ENCODE measurements at places on chromosomes 4 and X.
A peak's percentile ranks its signal among the peaks of the same experiment; 100 is the strongest.

DNA sequence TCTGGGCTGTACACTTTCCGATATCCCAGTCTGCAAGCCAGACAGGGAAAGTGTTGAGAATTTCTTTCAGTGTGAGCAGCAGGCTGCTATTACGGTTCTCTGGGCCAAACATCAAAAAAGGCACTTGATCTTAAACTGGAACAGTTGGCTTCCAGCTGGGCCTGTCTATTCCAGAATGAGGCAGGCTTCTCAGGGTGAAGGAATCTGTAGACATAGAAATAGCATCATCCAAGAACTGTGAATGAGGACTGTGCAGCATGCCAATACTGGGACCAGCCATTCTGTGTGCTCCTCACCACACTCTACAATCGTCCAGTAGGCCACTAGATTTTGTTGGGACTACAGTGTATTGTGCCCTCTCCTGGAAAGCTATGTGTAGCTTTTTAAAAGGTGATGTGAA is 31.1 kb downstream of the ART3 start:
- no peak for DNase-seq

- DNase-seq: no peak
Observed at GRCh38 chr4:39714166-39714565, 16.2 kb downstream of the UBE2K start.

DNA sequence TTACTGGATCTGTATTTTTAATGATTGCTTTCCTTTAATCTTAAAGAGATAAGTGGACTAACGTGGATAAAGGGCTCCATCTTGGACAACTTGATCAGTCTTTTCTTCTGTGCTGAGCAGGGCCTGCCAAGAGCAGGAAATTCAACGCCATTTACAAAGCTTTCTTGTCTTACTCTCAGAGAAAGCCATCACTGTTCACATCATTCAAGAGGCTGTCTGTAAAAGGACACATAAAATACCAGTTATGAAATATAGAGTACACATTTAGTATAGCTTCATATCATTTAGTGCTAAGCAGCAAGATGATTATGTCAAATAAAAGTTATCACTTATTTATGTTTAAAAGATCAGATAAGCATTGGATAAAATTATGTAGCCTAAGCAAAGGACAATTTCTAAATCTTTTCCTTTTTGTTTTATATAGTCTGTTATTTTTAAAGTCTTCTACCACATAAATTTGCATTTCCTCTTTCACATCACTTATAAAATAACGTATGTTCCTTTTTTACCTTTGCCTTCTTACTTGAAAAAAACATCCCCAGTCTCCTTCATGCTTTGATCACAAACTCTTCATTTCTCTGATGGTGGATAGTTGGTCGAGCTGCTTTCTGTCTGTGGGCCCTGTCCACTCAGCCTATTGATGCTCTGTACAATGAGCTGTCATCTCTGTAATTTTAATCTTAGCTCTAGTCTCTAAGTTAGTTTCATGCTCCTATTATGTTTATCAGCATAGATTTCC is 2.1 kb upstream of the CCNG2 start:
- no peak for DNase-seq

GRCh38 chrX:34877436-34877835 is 65.2 kb upstream of the FAM47B start:
- peak; percentile 11 for DNase-seq

- no peak for DNase-seq
Observed at GRCh38 chr4:56745042-56745441, 63.9 kb upstream of the HOPX start.

- peak; percentile 91 for DNase-seq
Observed at GRCh38 chr4:84582302-84582987, 482 bp upstream of the CDS1 start.

DNA sequence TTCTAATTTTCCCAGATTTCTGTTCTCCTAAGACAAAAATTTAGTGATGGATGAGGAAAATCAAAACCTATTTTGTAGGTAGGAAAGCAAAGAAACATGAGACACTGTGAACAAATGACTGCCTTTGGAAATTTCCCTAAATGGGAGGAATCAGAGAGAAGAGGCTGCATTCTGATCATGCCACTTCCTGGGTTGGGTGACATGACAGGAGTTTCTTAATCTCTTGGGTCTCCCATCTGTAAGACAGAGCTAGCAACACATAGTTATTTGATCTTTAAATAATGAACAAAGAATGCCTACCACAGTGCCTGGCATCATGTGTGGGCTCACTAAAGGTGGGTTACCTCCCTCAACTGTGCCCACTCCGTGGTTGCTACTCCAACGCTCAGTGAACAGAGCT is 57.1 kb downstream of the CCDC149 start:
- no peak for DNase-seq

- DNase-seq: no peak
Observed at GRCh38 chrX:23662853-23663252, 4.4 kb upstream of the PRDX4 start.

GRCh38 chr4:150209140-150209829 is 131.0 kb downstream of the DCLK2 start:
- peak; percentile 82 for DNase-seq

GRCh38 chr4:25884031-25884782 is 21.4 kb upstream of the SEL1L3 start:
- DNase-seq: peak; percentile 19

GRCh38 chr4:128682942-128683666 is 126.4 kb upstream of the JADE1 start:
- DNase-seq: no peak

DNA sequence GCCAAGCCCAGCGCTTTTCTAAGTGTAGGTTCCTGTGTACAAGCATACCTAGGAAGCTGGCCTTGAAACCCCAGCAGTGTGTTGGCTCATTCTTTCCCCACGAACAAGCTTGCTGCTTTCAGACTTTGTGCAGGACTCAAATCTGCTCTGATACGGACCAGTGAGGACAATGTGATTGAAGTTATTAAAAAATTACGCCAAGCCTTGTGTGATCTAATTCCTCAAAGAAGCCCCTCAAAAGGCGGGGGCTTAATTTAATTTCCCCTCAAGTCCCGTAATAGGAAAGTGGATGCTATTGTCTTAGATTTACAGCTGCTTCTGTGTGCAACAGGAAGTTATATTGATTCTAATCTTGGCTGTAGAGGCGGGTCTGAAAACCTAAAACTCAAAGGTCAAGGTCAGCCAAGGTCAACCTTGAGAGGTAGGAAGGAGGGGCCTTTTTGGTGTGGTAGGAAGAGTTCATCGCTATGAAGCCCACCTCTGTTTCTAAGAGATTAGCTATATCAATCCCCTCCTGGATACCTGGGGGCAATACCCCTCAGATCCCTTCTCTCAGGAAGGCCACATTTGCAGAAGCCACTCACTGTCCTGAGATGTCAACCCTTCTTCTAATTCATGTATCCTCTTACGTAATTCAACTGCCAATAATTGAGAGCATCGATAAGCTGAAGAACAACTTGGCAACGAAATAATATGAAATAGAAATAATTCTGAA is 45.1 kb downstream of the TBC1D9 start:
- no peak for DNase-seq

GRCh38 chr4:110198435-110199416 is at the start of gene ELOVL6:
TSS of gene ELOVL6 (minus strand) at chr4:110198615. CDS start at chr4:110198335, 280 bp downstream.
- DNase-seq: peak; percentile 86

DNA sequence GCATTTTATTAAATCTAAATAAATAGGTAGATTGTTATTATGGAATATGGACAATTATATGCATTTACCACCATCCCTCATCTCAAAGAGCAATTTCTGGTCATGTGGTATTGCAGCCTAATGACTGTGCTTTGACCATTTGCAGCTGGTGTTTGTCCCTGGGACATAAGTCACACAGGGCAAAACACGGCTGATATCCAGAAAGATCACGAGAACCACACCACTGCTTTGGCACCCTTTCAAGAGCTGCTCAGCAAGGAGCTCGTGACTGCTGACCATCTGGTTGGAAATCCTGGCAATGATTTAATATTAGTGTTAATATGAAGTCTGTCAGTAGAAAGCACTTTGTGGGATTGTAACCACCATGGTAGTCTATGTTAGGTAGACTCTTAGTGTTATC is 545.0 kb downstream of the GBA3 start:
- no peak for DNase-seq

DNA sequence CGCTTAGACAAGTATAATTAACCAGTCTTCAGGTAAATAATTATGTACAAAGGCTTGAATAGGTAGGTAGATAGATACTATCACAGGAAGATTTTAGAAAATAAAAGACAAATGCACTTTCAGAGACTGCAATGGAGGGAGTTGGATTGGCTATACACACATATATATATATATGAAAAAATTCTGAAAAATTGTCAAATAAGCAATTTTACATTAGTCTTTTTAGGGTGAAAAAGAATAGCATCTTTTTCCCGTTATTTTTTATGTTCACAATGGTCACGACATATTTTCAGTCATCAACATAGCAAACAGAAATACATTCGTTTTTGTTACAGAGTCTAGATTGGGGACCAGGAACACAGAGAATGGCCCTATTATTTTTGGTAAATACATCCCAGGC is 385.9 kb upstream of the ACTRT1 start:
- DNase-seq: no peak

DNA sequence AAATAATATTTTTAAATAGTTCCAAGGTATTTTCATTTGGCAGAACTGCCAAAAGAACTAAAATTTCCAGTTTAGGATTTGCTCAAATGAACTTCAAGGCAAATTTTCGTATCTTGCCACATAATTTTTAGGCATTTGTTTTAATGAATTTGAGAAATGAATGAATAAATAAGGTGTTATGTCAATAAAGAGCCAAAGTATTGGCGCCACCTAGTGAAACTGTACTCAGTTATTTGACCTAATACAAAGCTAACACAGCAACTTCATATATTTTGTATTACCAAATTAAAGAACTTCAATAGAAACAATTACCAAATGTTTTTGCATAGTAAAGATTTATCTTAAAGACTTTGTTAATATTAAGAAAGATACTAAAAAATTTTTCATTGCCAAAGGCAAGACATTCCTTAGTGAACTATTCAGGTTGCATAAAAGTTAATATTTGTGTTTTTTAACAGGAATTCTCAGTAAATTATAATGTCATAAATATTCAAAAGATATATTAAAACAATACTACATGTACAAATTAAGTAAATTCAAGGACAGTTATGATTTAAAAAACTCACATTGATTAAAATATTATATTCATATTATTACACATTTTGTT is 50.3 kb downstream of the STPG2 start:
- DNase-seq: peak; percentile 36

GRCh38 chr4:41122309-41122708 is 92.0 kb downstream of the APBB2 start:
- DNase-seq: no peak

DNA sequence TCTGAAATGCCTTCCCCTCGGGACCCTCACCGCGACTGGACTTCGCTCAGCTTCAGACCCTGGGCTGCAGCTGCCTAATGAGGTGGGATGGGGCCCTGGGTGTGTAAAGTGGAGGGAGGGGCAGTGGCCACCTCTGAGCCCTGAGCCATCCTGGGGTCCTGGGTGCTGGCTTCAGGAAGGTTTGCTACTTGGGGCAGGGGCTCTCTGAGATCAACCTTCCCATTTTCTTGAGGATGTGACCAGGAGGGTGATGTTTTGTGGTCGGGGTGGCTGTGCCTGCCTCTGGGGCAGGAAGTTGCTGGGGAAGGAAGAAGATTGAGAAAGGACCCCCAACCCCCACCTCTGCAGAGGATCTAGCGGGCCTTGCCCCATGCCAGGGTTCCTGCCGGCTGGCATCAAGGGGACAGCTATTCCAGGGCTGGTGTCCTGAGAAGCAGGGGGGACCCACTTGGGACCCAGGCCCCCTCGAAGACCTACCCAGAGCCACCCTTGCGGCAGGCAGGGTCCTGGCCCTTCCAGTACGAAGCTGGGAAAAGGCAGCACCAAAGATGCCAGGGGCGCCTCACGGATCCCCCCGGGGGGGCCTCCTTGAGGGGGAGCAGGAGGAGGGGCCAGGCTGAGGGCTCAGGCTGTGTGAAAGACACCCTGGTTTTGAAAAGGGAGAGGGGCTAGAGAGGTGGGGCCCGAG is 6.5 kb downstream of the SH3BP2 start:
- DNase-seq: peak; percentile 1
